ENCODE measurements at places on chromosomes 5 and 9. TPM values are rescaled to one million over a fixed set of nuclear protein-coding genes. Genes with fewer than 3 reads are reported as not detected.

- no peak for DNase-seq
Measured at GRCh38 chr5:120735076-120735475, 271.0 kb downstream of the PRR16 start.

DNA sequence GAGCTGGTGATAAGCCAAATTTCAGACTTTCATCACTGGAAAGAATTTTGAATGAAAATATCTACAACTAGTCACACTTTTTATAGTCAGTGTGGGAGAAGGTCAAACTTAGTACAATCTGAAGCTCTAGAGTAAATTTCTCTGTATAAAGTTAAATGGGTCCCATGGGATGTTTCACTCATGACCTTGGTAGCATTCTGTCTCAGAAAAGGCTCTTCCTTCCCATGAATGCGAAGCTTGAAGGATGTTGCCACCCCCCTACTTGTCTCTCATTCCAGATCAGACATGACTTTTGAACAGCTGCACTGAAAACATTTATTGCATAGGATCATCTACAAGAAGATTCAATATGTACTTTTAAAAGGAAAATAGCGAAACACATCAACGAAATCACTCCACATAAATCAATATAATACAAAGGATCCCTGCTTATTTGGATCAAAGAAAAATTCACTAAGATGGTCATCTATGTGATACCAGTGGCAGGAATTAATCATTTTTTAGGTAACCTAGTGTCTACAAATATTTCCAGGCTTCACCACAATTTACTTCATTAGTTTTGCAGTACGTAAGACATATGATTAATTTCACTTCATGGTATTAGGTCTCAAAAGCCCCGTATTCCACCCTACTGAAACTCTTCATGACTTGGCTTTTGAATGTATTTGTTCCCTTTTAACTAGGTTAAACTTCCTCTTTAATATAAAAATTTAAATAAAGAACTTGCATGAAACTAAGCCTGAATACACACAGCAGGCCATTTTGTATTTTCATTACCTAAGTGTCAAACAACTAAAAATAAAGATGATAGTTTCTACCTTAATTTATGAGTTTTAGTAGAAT, 4.4 kb downstream of the ST8SIA4 start:
- DNase-seq: no peak

DNA sequence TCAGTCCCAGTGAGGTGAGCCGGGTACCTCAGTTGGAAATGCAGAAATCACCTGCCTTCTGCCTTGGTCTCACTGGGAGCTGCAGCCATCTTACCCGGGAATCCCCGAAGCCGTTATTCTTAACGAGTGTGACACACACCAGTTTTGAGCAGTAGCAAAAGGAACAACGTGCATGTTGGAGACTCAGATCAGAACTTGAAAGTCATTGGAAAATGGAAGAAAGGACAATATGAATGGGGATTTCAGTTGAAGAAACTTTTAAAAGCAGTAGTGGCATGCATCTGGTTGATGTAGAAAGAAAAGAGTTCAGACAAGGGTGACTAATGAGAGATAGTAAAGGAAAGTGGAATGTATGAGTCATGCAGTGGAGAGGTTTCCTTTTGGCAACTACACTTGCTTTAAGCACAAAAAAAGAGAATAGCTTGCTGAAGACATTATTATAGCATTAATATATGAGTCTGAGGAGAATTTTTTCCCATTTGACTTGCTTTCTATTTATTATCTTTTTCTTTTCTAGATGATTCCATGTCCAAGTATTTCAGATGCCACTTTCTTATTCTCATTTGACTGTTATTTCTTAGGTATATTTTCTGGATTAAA, 44.4 kb upstream of the ANKDD1B start:
- no peak for DNase-seq

DNA sequence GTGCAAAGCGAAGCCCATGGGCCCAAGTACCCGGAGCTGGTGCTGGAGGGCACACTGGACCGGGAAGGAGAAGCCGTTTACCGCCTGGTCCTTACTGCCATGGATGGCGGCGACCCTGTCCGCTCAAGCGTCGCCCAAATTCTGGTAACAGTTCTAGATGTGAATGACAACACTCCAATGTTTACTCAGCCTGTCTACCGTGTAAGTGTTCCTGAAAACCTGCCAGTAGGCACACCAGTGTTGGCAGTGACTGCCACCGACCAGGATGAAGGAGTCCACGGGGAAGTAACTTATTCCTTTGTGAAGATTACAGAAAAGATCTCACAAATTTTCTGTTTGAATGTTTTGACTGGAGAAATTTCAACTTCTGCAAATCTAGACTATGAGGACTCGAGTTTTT, 936 bp downstream of the PCDHGA6 start:
- DNase-seq: no peak

DNA sequence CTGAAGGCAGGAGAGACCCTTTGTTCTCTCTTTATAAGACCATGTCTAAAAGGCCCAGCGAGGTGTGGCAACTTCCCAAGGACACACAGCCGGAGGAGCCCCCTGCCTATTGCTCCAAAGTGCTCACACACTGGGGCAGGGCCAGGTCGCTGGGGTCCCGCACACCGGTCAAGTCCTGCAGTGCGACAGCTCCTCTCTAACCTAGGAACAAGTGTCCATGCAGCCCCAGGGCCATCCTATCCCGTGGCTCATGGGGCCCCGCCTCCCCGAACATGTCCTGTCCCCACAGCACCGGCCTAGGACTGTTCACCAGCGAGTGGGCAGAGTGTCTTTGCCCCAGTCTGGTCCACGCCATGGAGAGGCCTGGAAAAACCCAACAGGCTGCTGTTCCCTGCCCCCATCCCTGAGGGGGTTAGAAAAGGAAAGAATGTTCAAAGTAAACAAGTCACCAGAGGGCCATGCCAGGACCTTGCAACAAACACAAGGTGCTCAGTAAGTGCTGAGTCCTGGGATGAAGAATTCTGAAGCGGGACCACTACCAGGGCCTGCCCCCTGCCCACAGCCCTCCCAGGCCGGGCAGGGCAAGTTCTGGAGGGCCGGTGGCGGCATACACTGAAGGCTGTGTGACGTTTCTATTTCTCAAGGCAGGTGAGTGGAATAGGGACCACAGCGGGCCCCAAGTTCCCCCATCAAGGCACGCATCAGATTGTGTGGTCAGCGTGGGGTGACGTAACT, 938 bp downstream of the NINJ1 start:
- no peak for DNase-seq

GRCh38 chr5:5721881-5722280, 299.4 kb downstream of the ICE1 start:
- no peak for DNase-seq

GRCh38 chr5:16619136-16619535, 2.3 kb upstream of the RETREG1 start:
- no peak for DNase-seq

DNA sequence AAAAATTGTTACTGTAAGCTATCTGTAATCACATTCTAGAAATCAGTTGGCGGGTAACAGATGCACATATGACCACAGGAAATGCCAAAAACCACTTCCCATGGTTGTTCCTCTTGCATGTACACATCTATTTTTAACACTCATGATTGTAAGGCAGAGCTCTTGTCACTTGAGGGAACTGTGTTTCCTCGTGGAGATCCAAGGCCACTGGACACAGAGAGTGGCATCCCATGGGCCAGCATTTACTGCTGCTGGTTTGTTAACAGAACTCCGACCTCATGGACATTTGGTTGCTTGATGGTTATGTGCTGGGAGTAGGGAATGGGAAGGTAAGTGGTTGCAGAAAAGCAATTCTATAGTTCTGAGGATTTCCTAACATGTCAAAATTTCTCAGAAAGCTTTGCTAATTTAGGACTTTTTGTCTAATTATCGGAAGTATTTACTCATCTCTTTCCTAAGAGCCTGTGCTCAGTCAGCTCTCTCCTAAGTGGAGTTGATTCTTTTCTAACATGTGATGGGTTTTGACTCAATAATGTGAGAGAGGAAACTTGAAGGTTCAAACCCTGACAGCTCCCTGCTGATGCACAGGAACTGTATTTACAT, 202.0 kb upstream of the NR3C1 start:
- DNase-seq: no peak

GRCh38 chr5:78964889-78965288, 20.2 kb downstream of the ARSB start:
- DNase-seq: no peak

DNA sequence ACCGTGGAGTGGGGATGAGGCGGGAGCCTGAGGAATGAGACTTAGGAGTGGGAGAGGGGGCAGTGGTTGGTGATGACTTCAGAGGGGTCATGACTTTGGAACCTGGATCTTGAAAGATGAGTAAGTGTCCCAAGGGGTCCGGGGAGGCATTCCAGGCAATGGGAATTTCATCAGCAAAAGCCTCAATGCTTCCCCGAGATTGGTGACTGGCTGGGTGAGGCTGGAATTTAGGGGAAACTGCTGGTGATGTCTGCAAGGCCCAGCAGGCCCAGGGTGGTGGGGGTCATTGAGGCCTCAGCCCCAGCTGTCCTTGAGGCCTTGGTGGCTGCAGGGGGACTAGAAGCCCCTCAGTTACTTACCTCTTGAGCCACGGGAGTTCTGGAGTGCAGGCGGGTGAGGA, 7.5 kb downstream of the NDST1 start:
- no peak for DNase-seq

GRCh38 chr9:129321286-129322021, 143.4 kb upstream of the IER5L start:
- DNase-seq: no peak

Gene SLC9A3
- 1.6 TPM for total RNA-seq

Gene SEC24A
- 27.0 TPM for total RNA-seq

Gene COL15A1
- total RNA-seq: not detected

Gene EPB41L4A
- total RNA-seq: 37.7 TPM

Gene SURF2
- total RNA-seq: 15.8 TPM

Gene CORO2A
- total RNA-seq: 6.0 TPM
